PC-9 (cell line): ENCODE measurements at places on chromosomes 7 and 10. TPM values are rescaled to one million over a fixed set of nuclear protein-coding genes. Genes with fewer than 3 reads are reported as not detected.

POR gene
- total RNA-seq, result 151 and 205 TPM in 2 replicates

ZNF138 gene
- total RNA-seq, result 7.4 and 8.4 TPM in 2 replicates

GRCh38 chr10:122417667-122418066, 36.8 kb upstream of the ARMS2 start:
- no peak for DNase-seq

GRCh38 chr7:114879554-114879953, 42.3 kb upstream of the MDFIC start:
- no peak for DNase-seq

DNA sequence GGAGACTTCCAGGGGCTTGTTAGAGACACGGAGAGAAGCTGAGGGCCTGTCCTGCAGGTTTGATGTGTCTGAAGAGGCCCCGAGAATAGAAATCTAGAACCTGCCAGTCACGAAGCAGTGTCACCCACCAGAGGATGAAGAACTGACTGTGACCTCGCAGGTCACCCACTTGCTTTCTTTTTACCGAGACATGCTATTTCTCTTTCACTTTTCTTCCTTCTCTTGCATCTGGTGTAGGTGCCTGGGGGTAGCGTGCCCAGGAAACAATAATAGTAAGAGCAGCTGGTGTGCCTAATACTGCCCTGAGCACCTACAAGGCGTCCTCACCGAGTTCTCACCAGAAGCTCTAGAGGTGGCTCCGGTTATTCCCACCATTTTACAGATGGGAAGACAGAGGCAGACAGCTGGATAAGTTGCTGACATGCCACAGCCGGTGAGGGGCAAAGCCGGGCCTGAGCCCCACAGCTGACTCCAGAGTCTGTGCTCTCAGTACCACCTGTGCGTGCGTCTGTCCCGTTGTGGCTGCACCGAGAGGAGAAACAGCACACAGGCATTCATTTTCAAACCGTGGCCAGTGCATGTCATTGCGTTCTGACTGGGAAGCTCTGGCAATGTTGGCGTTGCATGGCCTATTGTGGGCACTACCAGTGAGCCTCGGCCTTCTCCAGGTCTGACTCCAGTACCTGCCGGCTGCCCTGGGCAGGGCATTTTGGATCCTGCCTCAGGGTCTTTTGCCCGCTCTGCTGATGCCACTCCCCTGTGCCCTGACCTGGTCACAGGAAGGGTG, 7.8 kb downstream of the CHST3 start:
- DNase-seq, result no peak
